ENCODE measurements at places on chromosomes 1 and 21.

DNA sequence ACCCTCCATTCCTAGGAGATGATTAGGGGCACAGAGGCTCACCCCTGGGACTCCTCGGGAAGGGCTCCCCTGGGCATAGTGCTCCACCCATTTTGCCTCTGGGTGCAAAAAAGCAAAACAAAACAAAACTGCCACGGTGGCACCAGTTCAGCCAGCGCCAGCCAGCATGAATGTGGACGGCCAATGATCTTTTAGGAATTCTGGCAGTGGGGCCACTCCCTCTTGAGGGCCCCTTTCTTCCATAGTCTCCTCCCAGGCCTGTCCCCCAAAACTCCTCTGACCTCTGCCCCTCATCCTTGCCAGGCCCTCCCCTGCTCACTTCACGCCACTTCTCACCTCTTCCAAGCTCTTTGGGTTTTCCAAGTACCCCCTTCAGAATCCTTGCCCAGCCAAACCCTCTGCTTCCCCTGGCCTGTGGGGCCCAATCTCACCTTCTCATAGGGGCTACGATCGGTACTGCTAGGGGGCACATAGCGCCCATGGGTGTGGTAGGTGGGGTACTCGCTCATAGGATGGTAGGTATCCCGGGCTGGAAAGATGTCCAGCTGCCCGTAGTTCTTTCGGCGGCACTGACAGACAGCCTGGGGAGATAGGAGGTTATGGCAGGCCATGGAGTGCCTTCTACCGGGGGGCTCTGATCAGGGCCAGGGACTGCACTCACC is 13.3 kb downstream of the TRIM46 start:
- no peak for DNase-seq

GRCh38 chr1:4796161-4797015 is 142.0 kb downstream of the AJAP1 start:
- no peak for DNase-seq

DNA sequence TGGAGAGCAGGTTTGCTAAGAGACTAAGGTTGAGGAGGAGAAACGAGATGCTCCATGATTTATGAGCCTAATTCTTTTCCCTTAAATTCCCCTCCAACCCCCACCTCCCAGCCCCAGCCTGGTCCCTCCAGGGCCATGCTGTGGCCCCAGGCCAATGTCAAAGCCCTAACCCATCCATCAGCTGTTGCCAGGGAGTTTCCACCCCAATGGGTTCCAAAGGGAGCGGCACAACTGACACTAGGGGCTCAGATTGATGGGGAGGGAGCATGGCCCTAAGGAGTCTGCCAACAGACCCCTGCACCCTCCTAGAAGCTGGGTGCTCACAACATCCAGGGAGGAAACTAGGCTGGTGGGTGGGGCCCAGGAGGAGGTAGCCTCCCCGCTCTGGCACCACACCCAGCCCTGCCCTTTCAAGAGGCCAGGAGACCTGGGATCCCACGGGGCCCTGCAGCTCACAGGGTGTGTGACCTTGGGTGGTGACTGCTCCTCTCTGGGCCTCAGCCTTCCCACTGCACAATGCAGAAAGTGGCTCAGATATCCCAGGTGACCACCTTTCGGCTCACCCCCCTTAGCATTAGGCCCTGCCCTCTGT is 12.9 kb downstream of the AHDC1 start:
- DNase-seq, result no peak

GRCh38 chr1:67169496-67169895 is 3.2 kb downstream of the IL23R start:
- no peak for DNase-seq

DNA sequence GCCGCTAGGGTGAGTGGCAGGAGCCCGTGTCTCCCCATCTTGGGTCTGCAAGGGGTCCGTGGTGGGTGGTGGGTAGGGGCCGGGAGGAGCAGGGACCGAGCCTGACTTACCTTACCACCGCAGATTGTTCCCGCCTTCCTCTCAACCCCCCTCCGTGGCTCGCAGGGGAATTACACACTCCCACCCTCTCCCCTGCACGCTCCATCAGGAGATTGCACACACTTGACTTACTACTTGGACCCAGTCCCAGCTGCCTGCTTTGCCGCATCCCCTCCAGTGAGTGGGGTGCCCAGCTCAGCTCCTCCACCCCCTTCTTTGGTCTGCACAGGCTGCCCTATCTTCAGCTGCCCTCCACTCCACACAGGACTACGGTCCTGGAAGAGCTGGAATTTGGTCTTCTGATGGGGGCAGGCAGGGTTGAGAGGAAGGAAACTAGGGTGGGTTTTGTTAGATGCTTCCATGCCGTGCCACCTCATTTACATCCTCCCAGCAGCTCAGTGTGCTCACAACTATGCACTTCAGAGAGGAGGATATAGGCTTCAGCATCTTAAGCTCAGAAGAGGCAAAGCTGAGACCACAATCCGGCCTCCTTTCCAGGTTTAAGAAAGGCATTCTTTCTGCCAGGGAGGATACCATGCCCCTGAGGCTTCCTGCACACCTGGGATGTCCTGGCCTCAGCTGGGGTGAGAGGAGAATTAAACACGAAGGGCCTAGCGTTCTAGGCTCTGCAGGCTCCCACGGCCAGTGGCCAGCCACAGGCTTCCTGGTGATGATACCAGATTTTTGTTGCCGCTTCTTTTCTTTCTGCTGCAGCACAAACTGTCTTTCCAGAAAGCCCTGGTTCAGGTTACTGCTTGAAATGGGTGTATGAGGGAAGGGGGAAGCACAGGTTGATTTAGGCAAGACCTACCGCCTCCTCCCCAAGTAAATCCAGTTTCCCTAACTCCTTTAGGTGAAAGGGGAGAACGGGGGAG is 2.3 kb downstream of the KCNC4 start:
- no peak for DNase-seq

DNA sequence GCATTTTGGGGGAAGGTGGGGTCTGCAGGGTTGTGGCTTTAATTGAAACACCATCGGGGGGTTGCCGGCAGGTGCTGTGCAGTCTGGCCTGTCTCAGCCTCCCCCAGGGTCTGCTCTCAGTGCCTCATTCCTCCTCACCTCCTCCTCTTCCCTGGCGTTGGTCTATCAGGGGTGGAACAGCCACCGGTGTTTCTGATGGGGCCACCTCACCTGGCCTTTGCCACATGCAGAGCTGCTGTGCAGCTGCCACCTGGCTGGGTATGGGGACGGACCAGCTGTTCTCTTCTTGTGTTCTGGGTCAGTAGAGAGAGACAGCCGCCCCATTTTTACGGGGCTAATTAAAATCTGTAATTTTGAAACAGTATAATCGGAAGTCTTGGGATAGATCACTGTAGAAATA is 53.9 kb downstream of the SPSB1 start:
- DNase-seq, result no peak

DNA sequence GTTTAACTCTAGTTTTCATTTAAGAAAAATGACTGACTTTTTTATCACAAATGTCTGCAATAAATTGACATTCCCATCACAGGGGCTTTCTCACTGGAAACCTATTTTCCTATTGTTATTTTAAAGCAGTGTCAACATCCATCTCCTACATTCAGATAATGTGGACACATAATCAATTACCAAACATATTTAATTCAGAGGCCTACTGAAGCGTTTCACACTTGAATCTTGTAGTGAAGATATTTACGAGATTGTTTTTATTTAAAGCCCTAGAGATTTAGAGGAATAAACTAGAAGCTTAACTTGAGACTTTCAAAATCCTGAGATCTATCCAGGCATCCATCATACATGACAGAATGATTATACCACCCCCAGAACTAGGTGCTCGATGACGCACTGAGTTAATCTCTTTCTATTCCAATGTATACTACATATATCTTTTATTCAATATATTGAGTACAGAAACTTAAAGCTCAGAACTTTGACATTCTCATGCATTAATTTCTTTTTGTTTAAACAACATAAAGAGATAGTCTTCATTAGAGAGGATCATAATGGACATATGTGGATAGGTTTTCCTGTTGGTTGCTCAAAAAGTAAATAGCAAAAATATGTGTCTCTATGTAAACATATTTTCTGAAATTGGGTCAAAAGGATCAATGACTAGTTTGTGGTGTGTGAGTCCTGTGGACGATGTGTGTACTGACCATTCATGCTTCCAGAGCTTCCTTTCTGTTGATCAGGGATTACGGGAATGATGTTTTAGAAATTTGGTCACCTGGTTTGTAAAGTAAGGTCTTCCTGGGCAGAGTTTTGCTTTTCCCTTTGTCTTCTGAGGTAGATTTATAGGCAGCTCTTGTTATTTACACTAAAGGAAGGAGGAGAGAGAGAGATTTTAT is 171.5 kb upstream of the HMCN1 start:
- DNase-seq, result no peak

- DNase-seq, result no peak
These were observed 6.4 kb downstream of the TTC22 start for GRCh38 chr1:54794451-54795355.

- no peak for DNase-seq
These were observed 137.1 kb downstream of the AKT3 start for GRCh38 chr1:243712941-243713340.

DNA sequence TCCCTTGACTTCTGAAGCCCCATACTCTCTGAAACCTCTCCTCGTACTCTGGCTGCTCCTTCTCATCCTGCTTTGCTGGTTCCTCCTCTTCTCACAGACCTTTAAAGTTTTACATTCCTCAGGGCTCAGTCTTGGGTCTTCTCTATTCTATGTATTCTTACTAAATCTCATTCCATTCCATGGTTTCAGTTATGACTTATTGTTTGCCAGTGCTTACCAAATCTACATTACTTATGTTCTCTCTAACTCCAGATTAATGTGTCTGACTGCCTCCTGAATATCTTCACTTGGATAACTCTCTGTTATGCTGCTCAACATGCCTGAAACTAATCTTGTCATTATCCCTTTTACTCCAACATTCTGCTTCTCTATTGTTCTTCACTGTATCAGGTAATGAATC is 5.4 kb upstream of the SLC35D1 start:
- DNase-seq, result no peak

DNA sequence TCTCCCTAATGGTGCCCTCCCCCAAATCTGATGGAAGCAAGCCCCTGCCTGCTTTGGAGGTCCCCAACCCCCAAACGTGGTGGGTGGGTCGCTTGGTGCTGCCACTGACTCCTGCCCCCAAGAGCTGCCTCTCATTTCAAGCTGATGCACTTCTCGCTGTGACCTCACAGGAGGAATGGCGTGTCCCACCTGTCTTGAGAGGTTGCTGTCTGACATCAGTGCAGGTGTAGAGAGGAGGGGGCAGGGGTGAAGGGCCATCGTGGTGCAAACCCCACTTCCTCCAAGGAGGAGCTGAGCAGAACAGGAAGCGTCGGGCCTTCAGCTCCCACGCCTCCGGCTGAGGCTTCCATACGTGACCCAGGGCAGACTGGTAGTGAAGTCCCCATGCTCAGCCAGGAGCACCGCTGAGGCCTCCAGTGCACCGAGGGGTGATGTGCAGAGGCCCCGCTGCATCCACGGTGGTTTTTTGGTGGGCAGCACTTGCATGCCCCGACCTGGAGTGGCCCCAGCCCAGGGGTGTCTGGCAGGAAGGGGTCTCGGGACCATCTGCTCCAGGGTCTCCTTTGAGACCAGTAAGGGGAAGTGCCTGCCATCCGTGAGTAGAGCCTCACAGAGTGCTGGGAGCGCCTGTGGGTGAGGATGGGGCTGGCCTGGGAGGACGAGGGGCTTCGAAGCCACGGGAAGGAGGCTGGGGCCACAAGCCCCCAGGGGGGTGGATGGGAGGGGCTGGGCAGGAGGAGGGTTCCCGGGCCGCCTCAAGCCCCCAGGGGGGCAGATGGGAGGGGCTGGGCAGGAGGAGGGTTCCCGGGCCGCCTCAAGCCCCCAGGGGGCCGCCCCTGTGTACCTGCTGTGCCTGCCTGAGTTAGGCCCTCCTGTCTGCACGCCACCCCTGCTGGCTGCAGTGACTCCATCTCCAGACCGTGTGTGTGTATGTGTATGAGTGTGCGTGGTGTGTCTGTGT is 39.8 kb downstream of the WDR4 start:
- no peak for DNase-seq

DNA sequence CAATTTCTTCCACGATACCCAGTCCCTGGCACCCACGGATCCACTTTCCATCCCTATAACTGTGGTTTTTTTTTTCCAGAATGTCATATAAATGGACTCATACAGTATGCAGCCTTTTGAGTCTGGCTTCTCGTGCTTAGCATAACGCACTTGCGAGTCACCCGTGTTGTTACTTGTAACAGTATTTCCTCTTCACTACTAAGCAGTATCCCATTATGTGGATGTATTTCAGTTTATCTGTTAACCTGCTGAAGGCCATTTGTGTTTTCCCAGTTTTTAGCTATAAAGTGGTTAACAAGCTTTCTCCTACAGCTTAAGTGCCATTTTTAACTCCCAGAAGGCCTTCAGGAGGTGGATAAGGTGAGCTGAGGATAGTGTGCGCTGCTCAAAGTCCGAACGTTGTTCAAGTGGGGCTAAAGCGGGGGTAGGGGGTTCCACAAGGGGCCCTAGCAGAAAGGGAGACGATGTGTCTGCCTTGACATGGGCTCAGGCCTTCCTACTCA is 829 bp downstream of the ADAR start:
- DNase-seq, result no peak

GRCh38 chr1:77565321-77565720 is 117.1 kb downstream of the ZZZ3 start:
- no peak for DNase-seq

- no peak for DNase-seq
These were observed 79.3 kb downstream of the DDX20 start for GRCh38 chr1:111834956-111835355.

DNA sequence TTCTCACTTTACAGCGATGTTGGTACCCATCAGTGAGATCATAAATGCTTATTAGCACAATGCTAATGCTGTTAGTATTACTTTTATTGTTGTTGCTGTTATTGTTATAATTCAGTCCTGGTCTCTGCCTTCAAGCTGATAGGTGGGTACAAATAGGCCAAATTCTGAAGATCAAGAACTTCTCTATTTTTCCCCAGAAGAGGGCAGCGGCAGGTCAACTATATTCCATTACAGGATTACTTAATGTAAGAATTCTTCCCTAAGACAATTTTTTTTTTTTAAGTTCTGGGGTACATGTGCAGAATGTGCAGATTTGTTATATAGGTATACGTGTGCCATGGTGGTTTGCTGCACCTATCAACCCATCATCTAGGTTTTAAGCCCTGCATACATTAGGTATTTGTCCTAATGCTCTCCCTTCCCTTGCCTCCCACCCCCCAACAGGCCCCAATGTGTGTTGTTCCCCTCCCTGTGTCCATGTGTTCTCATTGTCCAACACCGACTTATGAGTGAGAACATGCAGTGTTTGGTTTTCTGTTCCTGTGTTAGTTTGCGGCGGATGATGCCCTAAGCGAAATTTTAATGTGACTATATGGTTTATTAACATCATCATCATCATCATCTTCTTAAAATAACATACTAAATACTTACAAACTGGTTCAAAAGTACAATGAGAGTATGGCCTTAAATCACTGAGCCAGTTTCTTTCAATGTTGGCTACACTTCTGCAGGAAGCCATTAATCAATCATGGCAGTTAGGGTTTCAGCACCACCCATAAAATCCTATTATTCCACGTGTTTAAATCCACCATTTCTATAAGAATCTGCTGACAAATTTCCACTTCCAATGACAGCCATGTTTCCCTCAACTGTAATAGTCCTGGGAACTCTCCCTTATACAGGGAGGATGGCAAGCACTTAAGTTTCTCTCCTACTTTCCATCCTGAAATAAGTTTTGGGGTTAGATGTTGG is 19.2 kb downstream of the SLC19A2 start:
- DNase-seq, result no peak

Measured in GOT3 (cell line).